ENCODE measurements at places on chromosomes 12 and 14.

GRCh38 chr14:67853715-67854114, 34.1 kb downstream of the RAD51B start:
- no peak for DNase-seq

GRCh38 chr12:89351489-89352241, 636 bp downstream of the DUSP6 start:
- no peak for DNase-seq

GRCh38 chr12:4472046-4472445, 26.4 kb upstream of the FGF6 start:
- DNase-seq, result no peak

DNA sequence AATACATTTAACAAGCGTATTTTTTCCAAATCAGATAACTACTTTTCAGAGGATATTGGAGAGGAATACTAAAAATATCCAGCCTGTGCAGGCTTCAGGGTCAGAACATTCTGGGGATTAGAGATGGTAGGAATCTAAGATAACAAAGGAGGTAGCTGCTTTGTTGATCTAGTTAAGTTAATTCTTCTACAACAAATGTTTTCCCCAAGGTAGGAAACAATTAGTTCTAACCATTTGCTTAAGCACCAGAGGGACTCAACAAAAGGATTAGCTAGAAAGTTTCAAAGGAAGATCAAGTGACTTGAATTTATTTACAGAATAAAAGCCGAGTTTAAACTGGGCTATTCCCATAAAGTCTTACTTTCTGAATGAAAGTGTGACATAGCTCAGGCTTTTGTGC, 524.2 kb downstream of the TMTC2 start:
- no peak for DNase-seq

GRCh38 chr12:58918469-58918844, 1.8 kb downstream of the LRIG3 start:
- DNase-seq, result no peak

- no peak for DNase-seq
Measured at GRCh38 chr12:127241072-127241817, 1025.7 kb upstream of the TMEM132C start.

Measured in NCI-H1417 treated with DMSO at 0.1 percent for 48 hours (cell line).